ENCODE measurements at places on chromosomes 4 and X. TPM values are rescaled to one million over a fixed set of nuclear protein-coding genes. Genes with fewer than 3 reads are reported as not detected.

DNA sequence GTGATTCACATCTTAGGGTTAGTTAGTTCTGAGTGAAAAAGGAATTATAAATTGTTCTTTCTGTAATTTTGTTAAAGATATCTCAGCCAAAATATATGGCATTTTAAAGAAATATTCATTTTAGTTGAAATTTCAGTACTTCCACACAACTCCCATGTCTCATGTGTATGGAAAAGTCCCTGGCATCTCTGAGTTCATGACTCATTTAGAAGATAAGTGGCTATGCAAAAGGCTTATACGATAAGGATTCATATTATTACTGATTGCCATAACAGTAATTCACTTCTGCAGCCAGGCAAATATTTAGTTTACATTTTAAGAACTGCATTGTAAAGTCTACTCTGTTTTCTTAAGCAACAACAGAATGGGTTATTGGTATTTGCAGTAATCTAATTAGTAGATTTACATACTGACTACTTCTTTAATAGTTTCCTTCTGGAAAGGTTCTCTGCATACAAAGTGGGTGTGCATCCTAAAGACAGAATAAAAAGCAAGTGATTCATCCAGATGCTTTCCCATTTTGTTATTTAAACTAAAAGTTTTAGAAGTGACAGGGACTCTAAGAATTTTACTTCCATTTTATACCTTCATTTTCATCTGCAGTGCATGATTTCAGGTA lies 682.4 kb upstream of the PABPC4L start:
- DNase-seq, result no peak

GRCh38 chrX:136827026-136827425 lies 46.3 kb upstream of the ARHGEF6 start:
- DNase-seq, result no peak

DNA sequence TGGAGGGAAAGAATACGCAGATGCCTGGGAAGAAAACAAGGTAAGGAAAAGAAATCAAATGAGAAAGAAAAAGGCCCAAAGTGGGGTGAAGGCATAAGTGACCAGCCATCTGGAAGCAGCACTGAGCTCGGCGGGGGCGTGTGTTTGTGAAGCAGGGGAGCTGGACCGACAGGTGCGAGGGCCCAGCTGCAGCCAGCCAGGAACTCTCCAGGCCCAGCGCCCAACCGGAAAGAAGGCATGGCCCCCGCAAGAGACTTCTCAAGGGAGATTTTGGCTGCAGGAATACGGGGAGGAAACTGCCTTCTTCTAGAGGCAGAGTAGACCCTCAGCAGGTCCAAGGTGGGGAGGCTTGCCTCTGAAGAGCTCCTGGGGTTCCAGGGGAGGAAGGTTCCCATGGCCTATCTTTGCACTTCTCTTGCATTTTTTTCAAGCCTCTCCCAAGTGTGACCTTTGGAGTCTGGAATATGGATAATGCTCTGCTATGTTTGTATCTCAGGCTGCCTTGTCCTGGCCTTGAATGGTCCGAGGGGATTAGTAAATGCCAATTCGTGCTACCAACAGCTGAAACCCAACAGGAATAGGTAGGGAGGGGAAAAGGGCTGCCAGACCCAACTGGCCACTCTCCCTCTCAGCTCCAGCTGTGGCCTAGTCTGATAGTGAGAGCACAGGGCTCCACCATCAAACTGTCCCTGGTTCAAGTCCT lies 10.8 kb upstream of the CITED1 start:
- no peak for DNase-seq

GRCh38 chrX:16903274-16904022 lies 33.3 kb upstream of the RBBP7 start:
- no peak for DNase-seq

DNA sequence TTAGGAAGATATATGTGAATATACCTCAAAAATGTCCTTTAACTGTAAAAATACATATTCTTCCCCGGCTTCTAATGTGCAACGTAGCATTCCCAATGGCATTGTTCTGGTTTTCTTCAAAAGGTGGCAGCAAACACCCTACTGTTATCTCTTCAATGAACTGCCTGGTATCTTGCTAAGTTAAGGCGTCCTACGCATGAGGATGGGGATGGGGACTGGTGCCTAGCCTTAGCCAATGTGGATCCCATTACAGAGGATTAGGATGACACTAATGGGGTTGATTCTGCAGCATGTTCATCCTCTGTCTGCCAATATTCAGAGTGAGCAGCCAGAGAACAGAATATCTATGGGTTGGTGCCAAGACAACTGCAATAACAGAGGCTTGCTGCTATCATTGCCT lies 334.9 kb upstream of the ADGRL3 start:
- no peak for DNase-seq

The TRPC5OS gene
- total RNA-seq, result not detected

The CT45A5 gene
- not detected for total RNA-seq

The ARMCX4 gene
- total RNA-seq, result 2.3 TPM
